ENCODE measurements at places on chromosomes 6 and 20.

DNA sequence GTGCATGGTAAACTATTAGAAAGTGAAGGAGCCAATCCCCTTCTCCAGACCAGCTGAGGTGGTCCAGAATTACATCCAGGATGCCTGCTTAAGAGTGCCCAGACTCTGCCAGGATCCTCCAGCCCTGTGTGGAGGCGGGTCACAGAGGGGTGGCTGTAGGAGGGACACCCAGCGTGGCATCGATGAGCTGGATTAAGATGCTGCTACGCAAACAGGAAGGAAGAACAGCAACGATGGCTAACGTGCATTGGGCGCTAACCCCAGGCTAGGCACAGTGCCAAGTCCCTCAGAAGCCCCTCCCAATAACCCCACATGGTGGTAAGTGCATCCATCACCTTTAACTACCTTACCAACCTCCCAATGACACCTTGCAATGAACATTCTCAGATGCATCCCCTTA lies 63.9 kb upstream of the MRPS10 start:
- no peak for DNase-seq

DNA sequence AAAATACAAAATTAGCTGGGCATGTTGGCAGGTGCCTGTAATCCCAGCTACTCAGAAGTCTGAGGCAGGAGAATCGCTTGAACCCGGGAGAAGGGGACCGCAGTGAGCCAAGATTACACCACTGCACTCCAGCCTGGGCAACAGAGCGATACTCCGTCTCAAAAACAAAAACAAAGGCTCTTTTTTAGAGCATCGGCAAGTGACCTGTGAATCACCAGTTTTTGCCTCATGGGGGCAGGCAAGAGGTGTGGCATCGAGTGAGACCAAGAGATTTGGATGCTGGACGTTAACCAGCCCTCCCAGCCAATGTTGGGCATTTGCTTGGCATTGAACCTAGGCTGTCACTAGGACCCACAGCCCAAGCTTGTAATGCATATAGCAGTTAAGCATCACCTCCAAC lies 14.6 kb upstream of the CDK5RAP1 start:
- DNase-seq: no peak

DNA sequence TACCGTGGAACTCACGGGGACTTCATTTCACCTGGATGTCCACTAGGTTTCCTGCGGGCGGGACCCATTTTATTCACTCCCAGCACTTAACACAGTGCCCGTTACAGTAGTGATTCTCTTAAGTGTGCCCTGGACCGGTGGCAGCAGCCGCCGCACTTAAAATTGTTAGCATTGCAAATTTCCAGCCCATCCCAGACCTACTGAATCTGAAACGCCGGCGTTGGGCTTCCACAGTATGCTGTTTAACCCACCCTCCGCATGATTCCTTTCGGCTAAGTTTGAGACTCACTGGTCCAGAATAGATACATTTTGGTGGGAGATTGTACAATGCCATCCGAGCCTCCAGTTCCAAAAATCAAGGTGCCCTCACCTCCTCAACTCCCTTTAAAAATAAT lies 967 bp downstream of the SMPDL3A start:
- no peak for DNase-seq

DNA sequence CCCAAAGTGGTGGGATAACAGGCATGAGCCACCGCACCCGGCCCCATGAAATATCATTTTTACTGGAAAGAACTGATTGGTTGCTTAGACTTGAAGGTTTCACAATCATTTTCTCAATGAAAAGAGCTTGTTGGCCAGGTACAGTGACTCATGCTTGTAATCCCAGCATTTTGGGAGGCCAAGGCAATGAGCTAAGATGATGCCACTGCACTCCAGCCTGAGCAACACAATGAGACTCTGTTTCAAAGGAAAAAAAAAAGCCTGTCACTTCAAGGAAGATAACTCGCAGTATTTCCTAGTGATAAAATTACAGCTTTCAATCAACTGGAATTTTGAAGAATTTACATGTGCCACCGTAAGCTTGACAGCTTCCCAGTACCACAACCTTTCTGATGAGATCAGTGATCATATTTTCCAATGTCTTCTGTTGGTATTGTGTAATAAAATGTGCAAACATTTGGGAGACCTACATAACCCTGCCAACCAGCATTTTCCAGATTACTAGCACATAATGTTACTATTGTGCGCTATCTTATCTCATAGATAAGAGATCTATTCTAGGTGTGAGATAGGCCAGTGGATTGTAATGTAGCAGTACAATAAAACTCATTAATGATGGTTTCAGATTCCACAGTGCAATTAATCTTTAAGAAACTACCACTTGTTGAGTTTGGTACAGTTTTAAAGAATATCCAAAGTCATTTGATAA lies 7.2 kb downstream of the PNLDC1 start:
- no peak for DNase-seq

Measured in GM12864 (cell line).